Activated naive CD8-positive, alpha-beta T cell treated with anti-CD3 and anti-CD28 coated beads for 36 hours (primary cell): ENCODE measurements at places on chromosomes 4 and X. TPM values are rescaled to one million over a fixed set of nuclear protein-coding genes. Genes with fewer than 3 reads are reported as not detected.

The FGA gene
- not detected for total RNA-seq

The MAD2L1 gene
- 100.0 TPM for total RNA-seq

The XAGE1A gene
- not detected for total RNA-seq

The OPHN1 gene
- total RNA-seq: not detected

The TKTL1 gene
- total RNA-seq: 1.1 TPM
